ENCODE measurements at places on chromosomes 6 and 20. TPM values are rescaled to one million over a fixed set of nuclear protein-coding genes. Genes with fewer than 3 reads are reported as not detected.
A peak's percentile ranks its signal among the peaks of the same experiment; 100 is the strongest.

- no peak for DNase-seq
These were observed 13.1 kb downstream of the DNPH1 start for GRCh38 chr6:43216200-43216599.

DNA sequence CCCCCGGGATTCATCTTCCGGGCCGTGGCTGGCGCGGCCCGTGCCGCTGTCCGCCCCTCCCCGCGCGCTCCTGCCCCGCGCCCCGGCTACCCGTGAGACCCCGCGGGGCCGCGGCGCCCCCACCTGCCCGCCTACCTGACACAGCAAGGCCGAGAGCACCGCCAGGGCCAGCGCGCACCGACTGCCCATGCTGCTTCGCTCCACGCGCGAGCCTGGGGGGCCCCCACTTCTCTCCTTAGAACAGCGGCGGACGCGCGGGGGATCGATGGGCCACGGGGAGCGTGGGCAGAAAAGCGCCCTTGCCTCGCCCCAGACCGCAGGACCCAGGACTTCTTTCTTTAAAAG, 955 bp downstream of the DLL1 start:
- DNase-seq: no peak

BHLHE23 gene
- total RNA-seq: not detected

SLC35F1 gene
- not detected for total RNA-seq

- no peak for DNase-seq
These were observed 10.9 kb upstream of the PGC start for GRCh38 chr6:41757931-41758640.

DNA sequence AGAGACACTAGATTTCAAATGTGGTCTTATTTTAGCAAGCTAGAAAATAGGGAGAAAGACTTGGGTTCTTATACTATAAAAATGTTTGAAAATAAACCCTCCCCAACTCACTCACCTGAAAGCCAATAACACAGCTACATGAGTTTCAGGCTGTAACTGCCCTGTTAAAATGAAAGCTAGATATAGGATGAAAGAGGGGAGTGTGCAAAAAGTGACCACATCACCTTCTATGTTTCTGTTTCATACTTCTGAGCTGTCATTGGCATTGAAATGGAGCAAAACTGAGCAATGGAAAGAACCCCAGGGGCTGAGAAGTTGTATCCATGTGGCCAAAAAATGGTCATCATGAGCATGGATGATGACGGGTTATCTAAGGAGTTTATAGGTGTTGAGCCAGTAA, 148.1 kb upstream of the TENT5A start:
- DNase-seq: no peak

PBX2 gene
- total RNA-seq: 38.5 TPM

GRCh38 chr20:56440346-56441007, 27.9 kb upstream of the RTF2 start:
- DNase-seq: no peak

DNA sequence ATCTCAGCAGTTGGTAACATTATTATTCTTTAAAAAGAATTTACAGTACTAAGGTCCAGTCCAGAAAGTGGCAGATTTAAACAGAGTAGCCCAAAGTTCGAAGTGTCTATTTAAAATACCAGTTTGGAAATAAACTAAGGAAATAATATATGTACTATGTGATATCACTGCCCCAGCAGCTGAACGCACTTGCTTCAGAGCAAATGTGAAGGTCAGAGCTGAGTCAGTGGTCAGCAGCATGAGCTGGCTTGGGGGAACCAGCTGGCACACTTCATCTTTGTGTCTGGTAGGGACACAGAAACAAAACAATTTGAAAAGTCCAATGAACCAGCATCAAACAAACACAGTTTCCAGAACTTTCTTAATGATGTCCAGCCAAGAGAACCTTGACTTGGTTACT, 15.4 kb downstream of the TMEM14B start:
- no peak for DNase-seq

RPS10 gene
- total RNA-seq: 2,018 TPM

- no peak for DNase-seq
These were observed 246.8 kb downstream of the ADGRG6 start for GRCh38 chr6:142548566-142548965.

DNA sequence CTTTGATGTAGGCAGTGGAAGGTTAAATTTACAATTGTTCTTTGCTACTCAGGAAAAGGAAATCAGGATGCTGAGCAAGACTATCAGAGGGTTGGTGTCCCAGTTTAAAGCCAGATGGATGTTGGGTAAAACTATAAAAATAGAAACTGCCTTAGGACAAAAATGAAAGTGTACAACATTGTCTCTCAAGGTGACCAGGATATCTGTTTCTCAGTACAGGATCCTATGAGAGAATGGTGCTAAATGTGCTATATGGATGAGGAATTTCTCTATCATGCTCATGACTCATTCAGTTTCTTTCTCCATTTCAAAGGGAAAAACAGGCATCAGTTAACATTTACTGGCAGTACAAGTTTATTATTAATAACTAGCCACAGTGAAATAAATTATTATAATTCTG, 534.2 kb upstream of the GJE1 start:
- DNase-seq: peak; percentile 9

DNA sequence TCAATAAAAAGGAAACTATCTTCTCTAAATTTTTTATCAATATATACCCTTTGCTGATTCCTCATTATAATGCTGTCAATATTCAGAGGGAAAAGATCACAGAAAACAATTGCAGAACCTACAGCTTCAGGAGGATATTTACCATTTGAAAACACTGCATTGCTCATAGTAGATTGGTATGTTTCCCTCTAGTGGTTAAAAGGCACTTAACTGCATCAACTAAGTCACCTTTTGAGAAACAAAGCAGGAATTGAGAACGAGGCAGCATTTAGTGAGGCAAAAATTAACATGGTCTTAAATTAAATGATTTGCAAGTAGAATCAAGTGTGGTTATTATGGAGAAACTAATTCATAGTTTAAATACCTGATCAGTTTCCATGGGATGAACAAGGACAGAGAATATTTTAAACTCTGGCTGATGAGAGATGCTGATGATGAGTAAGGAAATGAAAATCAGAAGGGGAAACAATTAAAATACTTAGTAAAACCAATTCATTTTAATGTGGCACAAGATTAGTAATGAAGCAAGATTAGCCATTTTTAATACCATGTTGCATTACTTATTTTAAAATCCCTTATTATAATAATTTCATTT, 642.1 kb downstream of the EPHA7 start:
- DNase-seq: peak; percentile 25

SIRPD gene
- total RNA-seq: not detected

C6orf58 gene
- total RNA-seq: 0.10 TPM

GRCh38 chr6:143200167-143200770, 139.6 kb downstream of the AIG1 start:
- DNase-seq: no peak

BNIP5 gene
- not detected for total RNA-seq

GRCh38 chr6:35024551-35025054, 116.5 kb downstream of the TCP11 start:
- peak; percentile 92 for DNase-seq

GRCh38 chr6:20115246-20115980, 96.9 kb downstream of the MBOAT1 start:
- DNase-seq: no peak

DNA sequence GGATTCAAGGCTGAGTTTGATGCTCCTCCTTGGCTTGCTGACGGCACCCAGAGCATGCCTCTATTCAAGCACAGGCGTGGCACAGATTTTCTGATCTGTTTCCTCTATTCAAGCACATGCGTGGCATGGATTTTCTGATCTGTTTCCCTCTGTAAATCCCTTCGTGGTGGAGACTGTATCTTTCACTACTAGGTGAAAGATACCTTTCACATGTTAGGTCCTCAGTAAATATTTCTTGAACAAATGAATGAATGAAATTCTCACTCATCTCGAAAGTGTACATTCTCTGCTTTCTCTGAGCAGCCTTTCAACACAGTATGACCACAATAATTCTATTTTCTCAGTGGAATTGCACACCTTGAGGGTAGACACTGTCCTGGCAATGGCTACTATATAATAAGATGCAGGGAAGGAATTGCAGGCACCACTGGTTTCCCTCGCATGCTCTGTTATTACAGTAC, 72.6 kb upstream of the F13A1 start:
- DNase-seq: no peak

DNA sequence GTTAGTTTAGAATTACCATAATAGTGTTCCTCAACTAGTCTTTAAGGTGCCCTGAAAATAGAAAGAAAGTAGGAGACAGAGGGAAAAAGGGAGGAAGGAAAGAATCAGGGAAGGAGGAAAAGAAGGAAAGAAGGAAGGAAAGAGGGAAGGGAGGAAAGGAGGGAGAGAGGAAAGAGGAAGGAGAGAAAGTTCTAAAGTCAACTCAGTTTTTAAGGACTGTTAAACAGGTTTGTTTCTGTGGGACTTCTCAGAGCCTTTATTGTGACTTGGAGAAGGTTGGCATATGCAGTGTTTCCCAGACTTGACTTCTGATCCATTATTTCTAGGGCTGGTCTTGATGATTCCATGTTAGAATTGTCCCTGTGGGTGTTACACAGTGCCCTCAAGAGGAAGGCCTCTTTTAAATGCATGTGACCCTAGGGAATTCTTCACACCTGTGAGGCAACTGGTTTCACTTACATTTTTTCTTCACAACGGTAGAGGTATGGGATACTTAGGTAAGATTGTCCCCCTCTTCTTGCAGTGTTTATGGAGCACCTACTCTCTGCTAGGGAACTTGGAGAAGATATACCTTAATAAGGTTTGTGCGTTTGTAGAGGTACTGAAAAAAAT, 132.7 kb upstream of the GMDS start:
- DNase-seq: no peak

DNA sequence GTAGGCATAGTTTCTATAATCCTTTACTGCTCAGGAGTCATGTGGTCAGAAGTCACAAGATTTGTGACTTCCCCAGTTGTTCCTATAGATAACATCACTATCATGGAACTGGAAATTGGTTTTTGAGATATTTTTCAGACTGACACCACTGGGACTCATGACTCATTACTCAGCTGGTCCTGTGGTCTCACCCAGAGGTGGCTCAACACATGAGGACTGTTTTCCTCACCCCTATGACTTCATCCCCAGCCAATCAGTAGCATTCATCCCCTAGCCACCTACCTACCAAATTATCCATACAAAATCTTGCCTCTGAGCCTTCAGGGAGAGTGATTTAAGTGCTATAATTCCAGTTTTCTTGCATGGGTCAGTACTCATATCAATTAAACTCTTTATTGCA, 1217.7 kb downstream of the EPHA7 start:
- peak; percentile 11 for DNase-seq

GGTLC1 gene
- total RNA-seq: not detected

GRCh38 chr20:50141018-50141675, 12.4 kb downstream of the PEDS1 start:
- peak; percentile 81 for DNase-seq

NOX3 gene
- not detected for total RNA-seq

SYNGAP1 gene
- 3.3 TPM for total RNA-seq

EGFL8 gene
- total RNA-seq: 3.8 TPM

- no peak for DNase-seq
These were observed 2.4 kb upstream of the GCLC start for GRCh38 chr6:53547166-53547810.

KIF25 gene
- not detected for total RNA-seq

DNA sequence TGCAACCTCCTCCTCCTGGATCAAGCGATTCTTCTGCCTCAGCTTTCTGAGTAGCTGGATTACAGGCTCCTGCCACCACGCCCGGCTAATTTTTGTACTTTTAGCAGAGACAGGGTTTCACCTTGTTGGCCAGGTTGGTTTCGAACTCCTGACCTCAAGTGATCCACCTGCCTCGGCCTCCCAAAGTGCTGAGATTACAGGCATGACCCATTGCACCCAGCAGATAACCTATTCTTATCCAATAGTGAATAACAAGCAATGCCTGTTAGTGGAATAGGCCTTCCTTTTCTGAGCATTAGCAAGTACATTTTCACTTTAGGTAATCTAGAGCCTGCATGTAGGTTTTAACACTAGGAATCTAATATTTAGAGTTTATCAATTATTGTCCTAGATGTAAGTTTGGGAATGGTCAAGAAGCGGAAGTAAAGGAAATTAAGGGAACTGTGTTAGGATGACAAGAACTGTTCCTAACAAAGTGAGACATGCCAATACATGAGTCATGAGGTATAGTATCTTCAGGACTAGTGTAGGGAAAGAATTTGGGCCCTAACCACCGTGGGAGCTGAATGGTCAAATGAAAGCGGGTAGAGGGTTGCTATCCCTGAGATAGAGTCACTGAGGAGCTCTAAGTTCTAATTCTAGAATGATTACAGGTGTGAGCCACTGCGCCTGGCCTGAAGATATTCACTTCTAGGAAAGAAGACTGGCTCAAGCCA, 15.0 kb downstream of the BLTP3A start:
- DNase-seq: no peak

MYH7B gene
- total RNA-seq: 0.11 TPM

GRCh38 chr6:41717392-41717736, 18.0 kb downstream of the TFEB start:
- DNase-seq: no peak

- DNase-seq: no peak
These were observed 955.2 kb upstream of the EYS start for GRCh38 chr6:66662196-66662595.

KHDC1 gene
- 2.3 TPM for total RNA-seq

- no peak for DNase-seq
These were observed 36.1 kb upstream of the PLCB4 start for GRCh38 chr20:9032758-9033157.

GRCh38 chr6:4794140-4794707, 18.0 kb downstream of the CDYL start:
- DNase-seq: no peak

RBBP8NL gene
- not detected for total RNA-seq

GSTA1 gene
- not detected for total RNA-seq

HUS1B gene
- 0.18 TPM for total RNA-seq

PRKN gene
- total RNA-seq: 0.25 TPM

PDYN gene
- total RNA-seq: not detected

C2 gene
- not detected for total RNA-seq

KCNK5 gene
- total RNA-seq: 0.04 TPM

DNA sequence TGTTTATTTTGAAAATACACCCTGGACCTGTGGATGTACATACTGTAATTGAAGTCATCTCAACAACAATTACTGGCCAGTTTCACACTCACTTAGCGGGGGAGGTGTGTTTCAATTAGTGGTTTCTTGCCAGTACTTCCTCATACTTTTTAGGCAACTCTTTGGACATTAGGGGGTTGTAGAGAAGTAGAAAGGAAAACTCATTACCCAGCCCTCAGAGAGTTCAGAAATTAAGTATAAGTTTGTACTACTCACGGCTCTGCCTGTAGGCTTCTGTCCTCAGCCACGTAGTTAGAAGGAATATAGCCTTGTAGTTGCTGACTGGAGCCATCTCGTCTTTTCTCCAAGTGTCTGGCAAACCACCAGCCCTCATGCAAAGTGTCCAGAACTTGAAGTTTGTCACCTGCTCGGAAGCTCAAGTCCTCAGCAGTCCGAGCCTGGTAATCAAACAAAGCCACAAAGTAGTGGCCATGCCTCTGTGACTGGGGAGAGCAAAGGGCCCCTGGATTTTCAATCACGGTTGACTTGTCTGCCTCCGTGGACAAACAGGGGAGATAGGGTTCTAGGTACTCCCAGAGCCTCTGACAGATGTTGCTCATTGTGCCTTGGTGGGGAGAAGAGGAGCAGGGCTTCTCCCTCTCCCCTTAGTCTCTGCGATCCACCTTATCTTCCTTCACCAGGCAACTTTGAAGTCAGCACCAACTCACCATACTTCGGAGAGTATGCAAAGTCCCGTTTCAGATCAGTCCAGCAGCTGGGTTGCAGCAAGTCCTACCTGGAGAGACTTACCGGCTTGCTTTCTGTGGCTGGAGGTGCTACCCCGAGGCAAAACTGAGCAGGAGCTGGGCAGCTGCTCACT, 749 bp downstream of the FRK start:
- DNase-seq: peak; percentile 48

Data from foreskin keratinocyte (primary cell).